Activated CD4-positive, alpha-beta T cell treated with anti-CD3 and anti-CD28 coated beads for 4 hours (primary cell): ENCODE measurements at places on chromosomes 16 and 17.
A peak's percentile ranks its signal among the peaks of the same experiment; 100 is the strongest.

DNA sequence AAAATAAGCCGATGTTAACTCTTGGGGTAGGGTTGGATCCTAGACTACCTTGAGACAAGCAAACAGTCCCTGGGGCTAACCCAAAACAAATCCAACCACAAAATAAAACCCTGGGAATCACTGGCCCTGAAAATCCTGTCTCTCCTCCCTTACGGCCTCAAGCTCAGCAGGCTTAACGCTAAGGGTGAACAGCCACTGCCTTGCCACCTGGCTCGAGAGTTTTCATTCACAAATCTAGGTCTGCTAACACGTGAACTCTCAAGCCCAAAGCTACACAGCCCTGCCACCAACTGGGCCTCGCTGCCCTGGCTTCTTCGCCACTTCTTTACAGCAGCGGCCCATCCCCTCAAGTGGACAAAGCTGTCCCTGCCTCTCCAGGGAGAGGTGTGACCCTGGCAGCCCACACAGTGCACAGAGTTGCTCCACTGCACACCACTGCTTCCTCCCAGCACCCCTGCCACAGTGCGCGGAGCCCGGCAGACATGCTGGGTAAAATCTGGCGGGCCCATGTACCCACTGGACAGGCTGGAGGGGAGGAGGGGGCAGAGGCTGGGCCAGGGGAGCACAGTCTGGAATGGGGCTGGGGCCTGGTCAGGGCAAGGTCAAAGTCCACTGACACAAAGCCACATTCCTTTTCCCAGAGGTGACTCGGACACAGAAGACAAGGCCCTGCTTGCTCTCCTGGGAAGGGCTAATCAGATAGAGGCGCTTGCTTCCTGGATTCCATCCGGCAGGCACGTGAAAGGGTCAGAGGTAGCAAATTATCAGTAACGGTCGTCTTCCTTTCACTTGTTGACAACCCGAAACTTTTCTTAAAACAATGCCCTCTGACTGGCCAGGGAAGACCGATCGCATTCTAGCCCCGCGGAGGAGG is 996 bp downstream of the PCYT2 start:
- DNase-seq, result no peak

DNA sequence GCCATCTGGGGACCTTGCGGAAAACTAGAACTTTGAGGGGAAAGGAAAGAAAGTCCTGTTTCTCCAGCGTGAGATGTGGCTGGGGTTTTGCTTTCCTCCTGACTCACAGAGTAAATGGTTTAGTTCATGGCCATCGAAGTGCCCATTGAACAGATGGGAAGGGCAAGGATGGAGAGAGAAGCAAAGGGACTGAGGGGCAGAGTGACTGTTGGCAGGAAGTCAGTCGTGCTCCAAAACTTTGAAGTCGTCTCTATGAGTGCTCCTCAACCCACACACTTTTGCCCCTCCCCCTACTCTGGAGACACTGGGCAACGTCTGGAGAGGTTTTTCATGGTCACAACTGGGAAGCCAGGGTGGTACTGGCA is 476.9 kb downstream of the SLC39A11 start:
- no peak for DNase-seq

DNA sequence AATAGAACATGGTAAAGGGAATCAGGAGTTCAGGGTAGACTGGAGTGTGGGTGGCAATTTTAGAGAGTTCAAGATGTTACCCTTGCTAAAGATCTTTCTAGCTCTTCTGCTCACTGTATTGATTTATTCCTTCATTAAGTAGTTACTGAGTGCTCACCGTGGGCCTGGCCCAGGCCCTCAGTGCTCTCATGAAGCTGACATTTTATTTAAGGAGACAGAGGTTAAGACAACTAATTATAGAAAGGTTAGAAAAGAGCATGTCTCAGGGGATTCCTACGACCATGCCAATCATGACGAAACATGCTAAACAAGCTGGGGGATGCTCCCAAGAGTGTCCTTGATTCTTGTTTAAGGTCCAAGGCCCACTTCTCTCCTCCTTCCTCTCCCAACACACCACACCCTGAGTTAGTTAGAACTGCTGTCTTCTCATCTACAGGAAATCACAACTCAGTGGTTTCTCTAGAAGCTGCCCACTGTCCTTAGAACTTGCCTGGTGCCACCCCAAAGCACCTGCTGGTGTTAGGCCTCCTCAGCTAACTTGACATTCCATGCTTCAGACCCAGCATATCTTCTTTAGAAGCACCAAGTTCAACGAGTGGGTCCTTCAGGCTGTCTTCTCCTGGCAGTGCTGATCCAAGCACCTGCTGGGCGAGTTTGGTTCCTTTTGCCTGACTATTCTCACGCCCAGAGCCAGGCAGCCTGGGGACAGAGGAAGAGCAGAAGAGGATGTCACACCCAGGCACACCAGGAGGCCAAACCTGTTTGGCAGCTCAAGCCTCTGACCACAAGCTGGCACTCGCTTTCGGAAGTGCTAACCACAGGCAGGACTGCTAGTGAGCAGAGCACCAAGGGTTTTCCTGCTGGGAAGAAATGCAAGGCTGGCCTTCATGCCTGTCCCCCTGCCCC is 79.0 kb downstream of the GAS7 start:
- DNase-seq, result no peak

GRCh38 chr17:77825621-77826020 is 132.9 kb upstream of the TNRC6C start:
- no peak for DNase-seq

DNA sequence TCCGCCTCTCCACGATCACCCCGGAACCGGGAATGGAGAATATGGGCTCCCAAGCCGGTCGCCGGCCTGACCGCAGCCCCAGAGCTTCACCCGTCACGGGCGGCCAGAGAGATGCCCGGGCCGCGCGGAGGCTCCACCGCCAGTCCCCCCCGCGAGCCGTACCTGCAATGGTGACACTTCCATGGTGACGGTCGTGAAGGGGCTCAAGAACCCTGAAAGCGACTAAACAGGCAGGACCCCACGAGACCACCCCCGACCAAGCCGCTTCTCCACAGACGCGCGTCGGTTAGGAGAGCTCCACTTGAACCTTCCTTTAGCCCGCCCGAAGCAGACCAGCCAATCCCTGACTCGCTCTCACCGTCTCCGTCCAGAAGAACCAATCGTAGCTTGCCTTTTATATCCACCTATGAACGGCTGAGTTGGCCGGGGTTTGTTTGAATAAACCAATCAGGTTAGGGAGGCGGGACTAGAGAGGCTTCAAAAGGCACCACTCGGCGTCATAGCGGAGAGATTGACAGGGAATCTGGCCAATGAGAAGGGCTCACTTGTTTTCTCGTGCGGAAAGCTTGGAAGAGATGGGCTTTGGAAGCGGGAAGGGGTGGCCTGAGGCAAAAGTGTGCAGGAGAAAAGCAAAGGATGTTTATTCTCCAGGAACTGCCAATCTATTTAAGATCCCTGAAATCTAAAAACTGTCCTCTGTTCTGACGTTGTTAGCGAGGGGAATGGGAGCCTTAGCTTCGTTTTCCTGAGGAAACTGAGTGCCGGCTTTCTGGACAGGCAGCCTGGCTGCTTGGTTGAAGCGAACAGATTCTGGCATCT is at the start of gene TOP2A:
TOP2A (minus strand) TSS at position 288 of the 819 bp plus-strand sequence; CDS start at position 183, 105 bp downstream.
- peak; percentile 96 for DNase-seq

DNA sequence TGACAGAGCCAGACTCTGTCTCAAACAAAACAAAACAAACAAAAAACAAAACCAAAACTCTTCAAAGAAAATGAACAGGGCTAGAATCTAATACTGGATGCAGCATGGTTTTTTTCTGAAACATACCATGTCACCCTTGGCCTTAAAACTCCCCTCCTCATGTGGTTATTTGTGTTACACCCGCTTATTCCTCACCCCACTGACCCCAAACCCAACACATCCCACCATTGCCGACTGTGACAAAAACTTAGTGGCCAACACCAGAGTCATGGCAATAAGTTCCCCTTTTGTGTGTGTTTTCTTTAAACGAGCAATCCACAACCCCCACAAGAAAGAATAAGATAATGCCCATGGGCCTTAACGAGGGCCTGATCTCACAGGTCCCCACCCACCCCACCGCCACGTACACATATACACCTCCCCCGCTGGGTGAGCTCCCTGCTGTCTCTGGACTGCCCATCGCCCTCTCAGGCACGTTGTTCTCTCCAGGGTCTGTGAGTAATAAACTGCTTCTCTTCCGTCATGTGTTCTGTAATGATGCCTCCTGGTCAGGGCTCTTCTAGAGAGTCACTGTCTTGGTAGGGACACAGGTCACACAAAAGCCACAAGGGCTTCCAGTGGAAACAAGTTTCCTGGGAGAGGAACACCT is 16.8 kb upstream of the ENGASE start:
- DNase-seq, result no peak

- DNase-seq, result no peak
Measured at GRCh38 chr17:81383504-81384421, 11.5 kb upstream of the BAHCC1 start.

DNA sequence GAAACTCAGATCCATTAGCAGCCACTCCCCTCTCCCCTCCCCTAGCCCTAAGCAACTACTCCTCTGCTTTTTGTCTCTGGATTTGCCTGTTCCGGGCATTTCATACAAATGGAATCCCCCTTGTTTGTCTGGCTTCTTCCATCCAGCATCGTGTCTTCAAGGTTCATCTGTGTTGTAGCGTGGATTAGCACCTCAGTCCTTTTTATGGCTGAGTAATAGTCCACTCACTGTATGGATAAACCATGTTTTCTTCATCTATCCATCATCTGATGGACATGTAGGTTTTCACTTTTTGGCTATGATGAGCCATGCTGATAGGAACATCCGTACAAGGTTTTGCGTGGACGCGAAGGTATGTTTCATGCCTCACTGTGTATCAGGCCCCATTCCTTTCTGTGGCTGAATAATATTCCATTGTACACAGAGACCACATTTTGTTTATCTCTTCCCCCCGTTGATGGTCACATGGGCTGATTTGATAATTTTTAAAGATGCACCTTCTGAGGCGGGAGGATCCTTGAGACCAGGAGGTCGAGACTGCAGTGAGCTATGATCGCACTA is 8.9 kb upstream of the GSE1 start:
- DNase-seq, result no peak

GRCh38 chr16:89033796-89034572 is 57.0 kb upstream of the CBFA2T3 start:
- no peak for DNase-seq

DNA sequence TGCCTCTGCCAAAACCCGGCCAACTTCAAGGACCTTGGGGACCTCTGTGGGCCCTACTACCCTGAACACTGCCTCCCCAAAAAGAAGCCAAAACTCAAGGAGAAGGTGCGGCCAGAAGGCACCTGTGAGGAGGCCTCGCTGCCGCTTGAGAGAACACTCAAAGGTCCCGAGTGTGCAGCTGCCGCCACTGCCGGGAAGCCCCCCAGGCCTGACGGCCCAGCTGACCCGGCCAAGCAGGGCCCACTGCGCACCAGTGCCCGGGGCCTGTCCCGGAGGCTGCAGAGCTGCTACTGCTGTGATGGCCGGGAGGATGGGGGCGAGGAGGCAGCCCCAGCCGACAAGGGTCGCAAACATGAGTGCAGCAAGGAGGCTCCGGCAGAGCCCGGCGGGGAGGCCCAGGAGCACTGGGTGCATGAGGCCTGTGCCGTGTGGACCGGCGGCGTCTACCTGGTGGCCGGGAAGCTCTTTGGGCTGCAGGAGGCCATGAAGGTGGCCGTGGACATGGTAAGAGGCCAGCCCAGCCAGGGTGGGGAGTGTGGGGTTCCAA is 38.7 kb downstream of the SREBF1 start:
- DNase-seq, result no peak

DNA sequence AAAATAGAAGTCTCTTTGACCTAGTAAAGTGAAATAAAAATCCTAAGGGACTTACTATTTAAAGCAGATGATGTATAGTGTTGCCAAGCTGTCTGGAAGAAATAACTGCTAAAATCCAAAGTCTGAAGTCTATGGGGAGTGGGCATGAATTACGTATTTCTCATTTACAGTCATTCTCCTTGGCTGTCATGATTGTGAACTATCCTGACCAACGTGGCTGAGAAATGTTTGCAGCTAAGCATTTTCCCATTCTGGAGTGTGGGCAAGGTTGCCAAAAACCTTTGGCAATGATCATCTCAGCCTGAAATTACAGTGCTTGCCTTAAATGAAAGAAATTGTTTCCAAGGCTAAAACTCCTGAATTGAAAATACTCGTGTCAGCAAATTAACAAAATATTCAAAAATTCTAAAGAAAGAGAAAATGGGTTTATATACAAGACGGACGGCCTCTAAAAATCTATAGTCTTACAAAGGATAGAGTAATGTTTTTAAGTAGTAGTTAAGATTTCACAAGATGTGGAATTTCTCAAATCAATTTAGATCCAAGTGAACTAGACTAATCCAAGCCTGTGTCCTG is 77.0 kb downstream of the CACNG1 start:
- DNase-seq, result no peak

DNA sequence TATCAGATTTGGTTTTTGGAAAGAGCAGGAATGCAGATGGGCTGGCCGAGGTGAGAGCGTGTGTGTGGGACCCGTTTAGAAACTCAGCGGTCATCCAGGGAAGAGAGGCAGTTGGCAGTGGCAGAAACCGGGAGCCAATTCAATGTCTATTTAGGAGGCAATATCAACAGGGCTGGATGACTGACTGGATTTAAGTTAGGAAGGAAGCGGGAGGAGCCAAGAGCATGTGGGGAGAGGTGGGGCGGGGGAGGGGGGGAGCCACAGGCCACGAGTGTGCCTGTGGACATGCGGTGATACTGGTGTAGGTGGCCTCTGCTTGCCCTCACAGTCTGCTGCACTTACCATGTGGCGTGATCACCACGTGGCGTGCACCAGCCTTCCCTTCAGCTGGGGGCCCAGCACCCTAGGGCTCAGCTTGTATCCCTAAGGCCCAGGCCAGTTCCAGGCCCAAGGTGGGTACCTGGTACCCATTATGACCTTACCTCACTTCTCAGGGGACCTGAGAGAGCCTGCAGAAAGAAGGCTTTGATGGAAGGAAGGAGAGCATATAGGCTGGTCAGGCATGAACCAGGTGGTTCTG is 10.8 kb upstream of the TPPP3 start:
- no peak for DNase-seq

DNA sequence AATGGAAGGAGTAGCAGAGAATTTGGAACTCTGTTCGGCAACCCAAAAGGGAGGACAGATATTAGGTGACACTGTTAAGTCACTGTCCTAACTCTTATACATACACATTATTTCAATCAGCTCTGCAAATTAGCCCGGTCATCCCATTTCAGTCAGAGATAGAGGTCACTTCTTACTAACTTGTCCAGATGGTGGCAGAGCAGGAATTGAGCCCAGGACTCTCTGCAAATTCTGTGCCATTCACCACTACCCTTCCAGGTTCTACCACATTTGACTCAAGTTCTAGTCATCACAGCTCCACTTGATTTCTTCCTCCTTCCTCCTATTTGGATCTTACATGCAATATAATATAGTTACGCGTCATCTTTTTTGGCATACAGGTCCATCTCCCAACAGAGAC is 35.9 kb upstream of the NUDT7 start:
- no peak for DNase-seq

DNA sequence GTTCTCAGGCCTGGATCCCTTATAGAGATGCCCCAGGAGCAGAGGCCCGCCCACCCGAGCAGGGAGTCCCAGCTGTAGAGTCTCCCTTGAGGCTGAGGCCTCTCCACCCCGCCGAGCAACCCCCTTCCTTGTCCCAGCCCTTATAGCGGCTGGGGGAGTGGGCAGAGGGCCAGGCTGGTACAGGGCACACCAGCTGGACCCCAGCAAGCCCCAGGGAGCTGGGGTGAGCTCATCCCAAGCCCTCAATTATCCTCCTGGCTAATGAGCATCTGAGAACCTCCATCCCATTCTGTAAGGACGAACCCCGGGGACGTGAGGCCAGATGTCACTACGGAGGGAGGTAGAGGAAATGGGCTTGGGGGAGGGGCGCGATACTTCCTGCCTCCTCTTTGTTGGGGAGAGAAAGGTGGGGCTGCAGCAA is 3.2 kb upstream of the SNN start:
- DNase-seq, result peak; percentile 29

GRCh38 chr17:73953206-73954033 is 250.1 kb upstream of the RPL38 start:
- DNase-seq, result no peak

GRCh38 chr17:29659155-29659554 is 36.4 kb upstream of the CORO6 start:
- no peak for DNase-seq
